Immature natural killer cell (primary cell): ENCODE measurements at places on chromosomes 11 and 22.

DNA sequence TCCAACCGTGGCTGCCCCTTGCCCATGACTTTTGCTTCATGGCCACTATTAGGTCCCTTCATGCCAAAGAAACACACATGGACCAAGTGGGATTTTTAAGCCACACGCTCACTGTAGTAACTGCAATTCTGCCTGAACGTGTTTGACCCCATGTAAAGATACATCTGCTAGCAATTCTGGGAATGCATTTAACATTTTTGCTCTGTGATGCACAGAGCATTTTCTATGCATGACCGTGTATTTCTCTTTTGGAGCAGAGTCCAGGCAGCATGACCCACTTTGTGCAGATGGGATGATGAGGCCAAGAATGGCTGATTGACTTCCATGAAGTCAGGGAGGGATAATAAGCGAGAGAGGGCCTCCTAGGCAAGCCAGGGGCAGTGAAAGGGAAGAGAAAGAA is 108.5 kb downstream of the TP53I11 start:
- DNase-seq, result no peak

- DNase-seq, result peak; percentile 76
Observed at GRCh38 chr11:45899448-45900174, 7.5 kb downstream of the FREY1 start.

GRCh38 chr11:29321293-29322132 is 695.3 kb downstream of the KCNA4 start:
- no peak for DNase-seq

DNA sequence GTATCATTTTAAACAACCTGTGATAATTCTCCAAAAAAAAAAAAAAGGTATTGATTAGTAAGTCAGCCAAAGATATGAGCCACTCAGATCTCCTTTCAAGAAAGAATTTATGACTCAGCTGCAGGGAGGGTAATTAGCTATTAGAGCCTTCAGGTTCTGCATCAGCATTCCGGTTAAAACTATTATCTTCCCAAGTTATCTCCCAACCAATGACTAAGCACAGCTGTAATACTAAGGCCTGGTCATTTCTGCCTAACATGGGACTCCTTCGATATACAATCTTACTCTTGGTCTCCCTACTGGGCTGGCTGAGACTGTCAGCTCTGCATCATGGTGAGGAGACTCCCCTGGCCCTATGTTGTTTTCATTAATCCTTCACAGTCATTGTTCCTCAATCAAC is 60.4 kb downstream of the SBF2 start:
- no peak for DNase-seq

GRCh38 chr11:111063726-111064517 is 181.6 kb upstream of the POU2AF2 start:
- no peak for DNase-seq
